ENCODE measurements at places on chromosomes 3 and 15.

DNA sequence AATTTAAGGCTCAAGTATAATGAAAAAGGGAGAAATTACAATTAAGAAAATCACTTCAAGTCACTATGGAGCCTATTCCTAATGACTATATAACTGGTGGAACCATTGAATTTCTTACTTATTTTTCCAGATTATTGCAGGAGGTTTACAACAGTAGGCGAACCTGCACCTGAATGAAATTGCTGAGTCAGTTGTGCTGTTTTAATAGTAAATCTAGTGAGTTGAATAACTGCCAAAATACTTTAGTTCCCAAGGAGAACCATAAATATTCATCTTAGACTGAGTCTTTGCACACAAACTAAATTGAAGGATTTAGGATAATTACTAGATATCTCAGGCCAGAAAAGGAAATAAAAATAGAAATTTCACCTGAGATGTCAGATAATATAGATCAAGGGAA is 1052.8 kb downstream of the NAALADL2 start:
- no peak for DNase-seq

- no peak for DNase-seq
These were observed 16.9 kb downstream of the POPDC2 start for GRCh38 chr3:119643528-119643927.

GRCh38 chr15:26873846-26874245 is 7.0 kb downstream of the GABRA5 start:
- no peak for DNase-seq

DNA sequence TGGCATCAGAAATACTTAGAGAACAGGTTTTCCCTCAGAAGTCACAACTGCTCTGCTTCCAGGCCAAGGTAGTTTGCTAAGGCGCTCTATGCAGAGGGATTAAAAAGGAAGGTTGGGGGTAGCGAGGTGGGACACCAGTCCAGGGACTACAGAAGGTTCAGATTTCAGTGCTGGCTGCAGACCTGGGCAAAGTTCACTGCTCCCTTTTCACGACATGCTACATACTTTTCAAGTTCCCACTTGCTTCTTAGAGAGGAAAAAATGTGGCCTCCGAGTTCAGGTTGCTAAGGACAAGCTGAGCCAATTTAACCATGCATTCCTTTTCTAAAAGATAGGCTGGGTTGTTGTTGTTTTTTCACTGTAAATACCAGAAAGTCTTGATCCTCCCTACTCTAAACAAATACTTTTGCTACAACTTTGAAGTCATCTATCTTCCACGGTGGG is 158.6 kb upstream of the NR2F2 start:
- no peak for DNase-seq

DNA sequence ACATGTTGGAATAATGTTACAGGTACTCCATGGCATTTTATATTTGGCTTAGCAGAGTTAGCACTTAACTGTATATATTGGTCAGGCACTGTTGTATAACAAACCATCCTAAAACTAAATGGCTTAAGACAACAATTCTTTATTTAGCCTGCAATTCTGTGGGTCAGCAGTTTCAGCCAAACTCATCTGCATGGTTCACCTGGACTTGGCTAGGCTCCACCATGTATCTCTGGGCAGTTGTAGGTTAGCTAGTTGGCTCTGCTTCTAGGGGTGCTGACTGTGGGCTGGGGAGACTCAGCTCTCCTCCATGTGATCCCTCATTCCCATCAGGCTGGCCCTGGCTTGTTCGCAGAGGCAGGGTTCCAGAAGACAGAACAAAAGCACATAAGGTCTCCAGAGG is 34.4 kb downstream of the RARB start:
- no peak for DNase-seq

DNA sequence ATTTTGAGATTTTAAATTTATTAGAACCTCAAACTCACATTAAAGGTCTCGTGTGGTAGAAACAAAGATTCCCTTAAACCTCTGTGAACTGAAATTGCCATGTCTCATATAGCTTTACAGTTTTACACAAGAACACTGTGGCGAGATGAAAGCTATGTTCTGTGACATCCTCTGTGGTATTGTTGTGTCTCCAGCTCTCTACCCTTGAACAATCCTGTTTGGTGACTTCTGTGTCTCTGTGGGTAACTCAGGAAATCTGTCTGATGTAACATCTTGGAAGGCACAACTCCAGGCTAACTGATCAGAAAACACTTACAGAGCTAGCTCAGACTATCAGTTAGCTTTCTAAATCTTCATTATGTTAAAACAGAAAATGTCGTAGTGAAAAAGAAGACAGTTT is 318.8 kb upstream of the GBE1 start:
- DNase-seq = no peak

DNA sequence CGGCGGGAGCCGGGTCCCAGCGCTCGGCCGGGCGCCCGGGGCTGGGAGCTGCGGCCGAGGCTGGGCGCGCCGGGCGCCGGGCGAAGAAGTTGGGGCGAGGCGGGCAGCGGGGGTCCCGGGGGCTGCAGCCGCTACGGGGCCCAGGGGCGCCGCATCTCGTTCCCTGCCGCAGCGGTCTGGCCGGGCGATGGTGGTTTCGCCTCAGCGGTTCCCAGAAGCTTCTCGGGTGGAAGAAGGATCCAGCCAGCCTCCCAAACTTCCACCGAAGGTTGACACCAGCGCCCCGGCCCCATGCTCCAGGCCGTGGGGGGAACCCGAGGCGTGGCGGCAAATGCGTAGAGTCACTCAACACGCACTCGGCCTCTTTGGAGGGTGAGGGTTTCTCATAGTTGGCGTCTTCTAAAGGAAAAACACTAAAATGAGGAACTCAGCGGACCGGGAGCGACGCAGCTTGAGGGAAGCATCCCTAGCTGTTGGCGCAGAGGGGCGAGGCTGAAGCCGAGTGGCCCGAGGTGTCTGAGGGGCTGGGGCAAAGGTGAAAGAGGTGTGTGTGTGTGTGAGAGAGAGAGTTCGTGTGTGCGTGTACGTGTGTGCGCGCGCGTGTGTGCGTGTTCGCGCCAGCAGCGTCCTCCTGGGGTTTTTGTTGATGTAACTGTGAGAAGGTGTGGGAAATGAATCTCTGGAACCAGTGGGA is 940 bp downstream of the BOC start:
- no peak for DNase-seq

Measured in stimulated activated CD4-positive, alpha-beta T cell treated with anti-CD3 and anti-CD28 coated beads, Interleukin-12 subunit alpha, Interleukin-12 subunit beta, amount 100 ng/mL, for 24 hours (primary cell).